Mammary epithelial cell (primary cell): ENCODE measurements at places on chromosomes 1 and 21. TPM values are rescaled to one million over a fixed set of nuclear protein-coding genes. Genes with fewer than 3 reads are reported as not detected.

Gene WDR26
- 56.5 TPM for total RNA-seq

Gene OXCT2
- 1.7 TPM for total RNA-seq

GRCh38 chr1:118113261-118113660, 71.8 kb downstream of the SPAG17 start:
- H3K27ac ChIP-seq: no peak overlapping the region
- peaks cover 7% of the 10 kb centered on the region for H3K27me3 ChIP-seq
- peak; percentile 77 for DNase-seq

Gene CD101
- 0.50 TPM for total RNA-seq

Gene NTMT2
- total RNA-seq: not detected in 2 replicates

Gene CYP2J2
- total RNA-seq: 3.2 TPM

DNA sequence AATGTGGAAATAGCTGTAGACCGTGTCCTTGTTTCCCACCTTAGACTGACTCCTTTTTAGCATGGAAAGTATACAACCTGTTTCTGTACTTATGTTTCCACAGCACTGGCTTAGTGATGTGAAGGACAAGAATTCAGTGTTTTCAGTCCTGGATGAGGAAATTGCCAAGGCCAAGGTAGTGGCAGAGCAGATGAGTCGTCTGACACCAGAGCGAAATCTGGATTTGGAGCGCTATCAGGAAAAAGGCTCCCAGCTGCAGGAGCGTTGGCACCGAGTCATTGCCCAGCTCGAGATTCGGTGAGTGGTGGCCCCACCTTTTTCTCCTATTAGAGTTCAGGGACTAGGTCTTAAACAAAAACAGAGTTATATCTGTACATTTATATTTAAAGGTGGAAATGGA, 112.6 kb downstream of the MACF1 start:
- peaks cover 2% of the 10 kb centered on the region for H3K4me1 ChIP-seq
- H3K27ac ChIP-seq: no peak overlapping the region
- no peak for DNase-seq
